Activated CD4-positive, alpha-beta T cell treated with anti-CD3 and anti-CD28 coated beads for 1 hour (primary cell): ENCODE measurements at places on chromosomes 11 and 22.
A peak's percentile ranks its signal among the peaks of the same experiment; 100 is the strongest.

- DNase-seq: no peak
Observed at GRCh38 chr22:35538801-35539321, 1.8 kb upstream of the RASD2 start.

GRCh38 chr11:8019314-8020243, 32.4 kb downstream of the EIF3F start:
- DNase-seq: no peak

DNA sequence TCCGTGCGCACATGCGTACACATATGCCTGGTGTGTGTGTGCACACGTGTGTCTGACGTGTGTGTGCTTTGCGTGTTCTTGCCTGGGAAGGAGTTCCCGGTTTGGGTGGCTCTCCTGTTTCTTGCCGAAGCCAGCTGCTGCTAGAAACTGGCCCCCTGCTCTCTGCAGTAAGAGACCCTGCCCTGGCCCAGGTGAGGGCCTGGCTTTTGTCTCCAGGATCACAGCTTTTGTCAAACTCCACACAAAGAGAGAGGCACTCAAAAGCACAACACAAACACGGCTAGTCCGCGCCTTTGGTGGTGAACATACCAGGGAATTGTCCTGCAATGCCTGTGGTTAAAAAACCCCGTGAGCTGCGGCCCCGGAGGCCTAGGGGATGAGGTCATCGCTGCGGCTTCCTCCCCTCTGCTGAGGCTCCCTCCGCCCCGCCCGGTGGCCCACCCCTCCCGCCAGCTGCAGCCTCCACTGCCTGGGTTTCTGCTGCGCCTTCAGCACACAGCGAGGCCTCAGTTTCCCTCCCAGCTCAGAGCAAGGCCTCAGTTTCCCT, 88.9 kb downstream of the KCNQ1 start:
- no peak for DNase-seq

DNA sequence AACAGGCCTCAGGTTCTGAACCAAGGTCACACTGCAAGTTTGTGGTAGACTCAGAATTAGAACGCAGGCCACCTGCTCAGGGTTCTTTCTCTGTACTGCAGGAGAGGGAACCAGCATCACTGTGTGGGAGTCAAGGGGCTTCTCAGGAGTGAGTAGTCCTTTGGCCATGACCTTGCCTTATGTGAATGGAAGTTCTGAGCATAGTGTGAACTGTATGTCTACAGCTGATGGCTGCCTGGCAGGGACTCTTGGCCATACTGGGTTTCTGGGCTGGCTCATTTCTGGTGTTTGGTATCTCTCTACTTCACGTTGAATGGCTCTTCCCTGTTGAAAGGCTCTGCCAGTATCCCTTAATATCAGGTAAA, 40.1 kb upstream of the TUB start:
- no peak for DNase-seq

- no peak for DNase-seq
Observed at GRCh38 chr11:123308077-123308476, 113.0 kb upstream of the CLMP start.

- no peak for DNase-seq
Observed at GRCh38 chr11:17371614-17372013, 16.8 kb downstream of the KCNJ11 start.

- DNase-seq: peak; percentile 59
Observed at GRCh38 chr11:67504950-67505581, at the start of gene PITPNM1. PITPNM1 (minus strand) TSS chr11:67505363; CDS start chr11:67504180, 1,183 bp downstream.

GRCh38 chr11:71323876-71324526, 71.6 kb upstream of the SHANK2 start:
- no peak for DNase-seq

- no peak for DNase-seq
Observed at GRCh38 chr11:98155696-98156095, 865.1 kb upstream of the CNTN5 start.

- DNase-seq: no peak
Observed at GRCh38 chr22:31618057-31618456, 44.0 kb downstream of the PISD start.

GRCh38 chr22:40746428-40747220, 67.3 kb downstream of the MCHR1 start:
- no peak for DNase-seq

GRCh38 chr11:44952500-44953260, 2.0 kb upstream of the TP53I11 start:
- DNase-seq: no peak

DNA sequence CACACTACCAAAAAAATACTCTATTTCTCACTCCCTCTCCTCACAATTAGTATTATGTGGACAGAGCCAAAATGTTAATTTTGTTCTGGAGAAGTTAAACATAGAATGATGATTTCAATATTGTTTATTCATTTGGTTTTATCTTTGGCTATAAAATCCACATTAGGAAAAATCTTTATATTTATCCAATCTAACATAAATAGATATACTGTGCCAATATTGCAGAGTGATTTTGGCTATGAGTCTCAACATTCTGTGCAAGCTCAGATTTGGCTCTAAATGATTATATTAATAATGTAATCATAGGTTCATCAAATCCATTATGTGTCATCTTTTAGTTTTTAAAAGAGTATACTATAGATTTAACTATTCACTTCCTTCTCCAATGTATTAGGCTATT, 667.5 kb upstream of the CHORDC1 start:
- no peak for DNase-seq

GRCh38 chr11:78727816-78728215, 153.2 kb upstream of the NARS2 start:
- no peak for DNase-seq

DNA sequence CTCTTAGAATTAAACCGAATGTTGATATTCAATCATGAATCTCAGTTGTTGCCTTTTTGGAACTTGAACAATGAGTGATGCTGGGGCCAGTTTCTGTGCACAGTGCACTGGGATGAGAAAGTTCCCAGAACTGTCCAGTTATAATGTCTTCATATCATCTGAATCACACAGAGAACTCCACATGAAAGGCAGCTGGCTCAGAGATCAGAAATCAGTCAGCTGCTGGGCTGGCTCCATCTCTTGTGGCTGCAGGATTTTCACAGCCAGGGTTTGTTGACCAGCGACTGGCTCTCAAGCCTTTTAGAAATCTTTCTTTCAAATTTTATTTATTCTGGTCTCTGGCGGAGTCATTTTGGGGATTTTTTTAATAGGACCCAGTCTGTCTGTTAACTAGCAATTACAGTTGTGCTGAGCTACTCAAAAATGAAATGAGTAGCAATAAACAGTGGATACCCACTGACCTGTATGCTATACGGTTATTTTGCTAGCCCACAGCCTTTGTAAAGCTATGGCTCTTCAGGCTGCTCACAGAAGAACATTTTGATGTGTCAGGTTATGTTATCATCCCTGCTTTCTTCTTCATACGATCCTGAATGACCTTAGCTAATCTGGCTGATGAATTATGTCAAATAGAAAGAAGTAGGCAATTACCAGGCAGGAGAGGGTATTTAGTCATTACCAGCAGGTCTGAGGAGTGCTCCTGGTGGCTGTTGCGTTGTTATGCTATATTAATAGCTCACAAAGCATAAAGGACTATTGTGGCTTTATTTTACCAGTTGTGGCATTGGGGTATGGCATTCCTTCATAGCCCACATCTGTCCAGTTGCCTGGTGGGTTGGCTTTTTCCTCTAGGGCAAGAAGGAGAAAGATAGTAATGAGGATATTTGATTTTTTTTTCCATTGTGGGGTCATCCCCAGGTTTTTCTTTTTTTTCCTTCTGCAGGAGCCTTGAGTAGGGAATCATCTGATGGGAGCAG, 3.6 kb downstream of the FAT3 start:
- no peak for DNase-seq

- no peak for DNase-seq
Observed at GRCh38 chr11:31806186-31806927, 4.8 kb downstream of the PAX6 start.

- peak; percentile 62 for DNase-seq
Observed at GRCh38 chr11:62556108-62556874, 9.7 kb upstream of the AHNAK start.

- no peak for DNase-seq
Observed at GRCh38 chr11:10601837-10602236, 33.4 kb upstream of the LYVE1 start.

DNA sequence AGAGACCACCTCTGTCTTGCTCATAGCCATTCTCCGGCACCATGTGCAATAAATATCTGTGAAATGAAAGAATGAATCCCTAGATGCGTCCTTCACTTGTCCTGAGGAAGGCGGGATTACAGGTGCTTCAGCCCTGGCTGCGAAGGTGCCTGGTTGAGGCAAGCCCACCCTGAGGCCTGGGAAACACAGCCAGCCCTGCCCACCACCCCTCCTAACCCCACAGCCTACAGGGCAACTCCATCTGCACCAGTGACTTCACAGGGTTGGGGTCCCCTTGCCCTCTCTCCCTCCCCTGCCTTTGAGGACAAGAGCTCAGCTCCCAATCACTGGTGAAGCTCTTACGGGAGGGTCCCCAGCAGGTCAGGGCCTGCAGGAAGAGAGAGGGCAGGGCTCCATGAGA, 17.5 kb upstream of the SCGB1A1 start:
- no peak for DNase-seq

GRCh38 chr11:77820565-77821348, at the start of the genes AAMDC and RSF1:
AAMDC (plus strand) TSS chr11:77821144; CDS start chr11:77842497, 21,353 bp downstream.
RSF1 (minus strand) TSS chr11:77820722; CDS start chr11:77820714, 8 bp downstream.
- peak; percentile 93 for DNase-seq

DNA sequence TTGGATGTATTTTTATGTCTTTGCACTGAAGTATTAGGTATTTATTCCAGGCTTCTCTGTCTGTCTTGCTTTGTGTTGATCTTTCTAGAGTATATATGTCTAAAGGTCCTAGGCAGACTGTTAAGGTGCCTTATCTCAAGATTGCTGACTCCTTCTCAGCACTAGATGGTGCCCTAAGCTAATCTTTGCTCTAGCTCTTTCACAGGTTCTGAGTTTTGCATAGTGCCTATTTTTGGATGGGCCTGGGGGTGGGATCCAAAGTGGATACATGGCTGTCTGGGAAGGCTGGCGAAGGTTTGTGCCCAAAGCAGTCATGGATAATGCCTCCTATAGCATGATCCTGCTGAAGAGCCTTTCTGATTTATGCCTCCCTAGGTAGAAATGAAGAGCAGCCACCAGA, 154.9 kb downstream of the TRPC6 start:
- no peak for DNase-seq

DNA sequence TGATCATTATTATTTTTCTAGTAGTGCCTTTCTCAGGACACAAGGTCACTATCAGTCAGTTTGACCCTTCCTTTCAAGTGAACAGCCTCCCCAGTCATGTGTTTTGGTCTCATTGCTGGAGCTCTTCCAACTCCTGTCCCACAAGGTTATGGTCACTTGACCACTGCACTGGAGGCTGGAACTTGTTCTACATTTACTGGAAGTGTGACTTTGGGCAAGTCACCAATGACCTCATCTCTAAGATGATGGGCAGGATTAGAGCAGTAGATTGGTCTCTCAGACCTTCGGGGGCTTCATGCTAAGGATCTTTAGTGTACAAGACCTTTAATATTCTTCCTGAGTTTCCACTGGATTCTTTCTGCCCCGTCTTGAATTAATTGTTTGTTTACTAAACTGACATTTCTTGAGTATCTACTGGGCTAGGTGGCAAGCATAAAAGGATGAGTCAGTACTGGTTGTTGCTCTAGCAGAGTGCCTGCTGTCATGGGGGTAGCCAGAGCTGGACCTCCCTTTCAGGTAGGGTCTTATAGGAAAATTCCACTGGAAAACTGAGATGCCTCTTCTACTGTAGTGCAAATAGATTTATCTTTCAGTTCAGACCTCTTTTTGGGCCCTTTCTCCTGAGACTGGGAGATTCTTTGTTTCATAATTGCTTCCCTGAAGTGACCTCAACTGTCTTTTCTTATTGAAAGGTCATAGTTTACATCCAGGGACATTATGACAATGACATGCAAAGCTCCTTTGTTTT, 106.8 kb downstream of the GRAMD1B start:
- DNase-seq: no peak

GRCh38 chr11:86676010-86676409, 3.6 kb upstream of the ME3 start:
- DNase-seq: no peak

- DNase-seq: no peak
Observed at GRCh38 chr11:28542561-28542960, 434.4 kb downstream of the METTL15 start.

GRCh38 chr11:19577976-19578619, 134.5 kb upstream of the NAV2 start:
- no peak for DNase-seq

- no peak for DNase-seq
Observed at GRCh38 chr11:61370349-61371005, 8.3 kb downstream of the TMEM138 start.

DNA sequence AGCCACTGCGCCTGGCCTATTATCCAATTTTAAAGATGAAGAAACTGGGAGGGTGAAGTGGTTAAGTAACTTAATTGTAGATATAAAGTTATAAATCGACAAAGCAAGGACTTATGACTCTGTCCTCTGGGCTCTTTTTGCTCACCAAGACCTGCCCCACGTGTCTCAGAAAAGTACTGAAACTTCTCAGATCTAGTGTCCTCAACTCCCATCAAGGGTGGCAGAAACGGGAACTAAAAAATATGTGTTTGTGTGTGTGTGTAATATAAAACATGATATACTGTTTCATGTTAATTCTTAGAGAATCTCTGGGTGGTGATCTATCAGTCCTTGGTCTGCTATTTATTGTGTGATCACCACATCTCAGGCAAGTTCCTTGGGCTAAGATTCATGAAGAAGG, 104.9 kb downstream of the GAB2 start:
- no peak for DNase-seq

DNA sequence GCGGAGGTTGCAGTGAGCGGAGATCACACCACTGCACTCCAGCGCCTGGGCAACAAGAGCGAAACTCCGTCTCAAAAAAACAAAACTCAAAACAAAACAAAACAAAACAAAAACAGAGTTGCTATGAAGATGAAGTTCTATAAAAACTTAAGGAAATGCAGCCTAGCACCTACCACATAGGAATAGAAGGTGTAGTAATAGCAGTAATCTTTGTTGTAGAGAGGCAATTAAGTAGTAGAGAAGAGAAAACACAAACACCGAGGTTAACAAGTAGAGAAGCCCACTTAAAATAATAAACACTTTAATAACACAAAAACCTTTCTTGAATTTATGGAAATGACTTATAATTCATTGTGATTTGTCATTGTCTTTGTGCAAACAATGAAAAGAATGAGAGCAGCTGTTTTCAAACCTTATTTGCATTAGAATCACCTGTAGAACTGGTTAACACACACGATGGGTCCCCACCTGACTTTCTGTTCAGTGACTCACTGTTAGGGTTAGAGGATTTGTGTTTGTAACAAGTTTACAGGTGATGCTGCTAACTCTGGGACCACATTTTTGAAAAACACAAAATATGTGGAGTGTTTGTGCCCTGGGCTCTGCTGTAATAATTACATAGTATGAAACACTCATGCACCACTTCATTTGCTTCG, 43.1 kb downstream of the TYR start:
- DNase-seq: no peak

DNA sequence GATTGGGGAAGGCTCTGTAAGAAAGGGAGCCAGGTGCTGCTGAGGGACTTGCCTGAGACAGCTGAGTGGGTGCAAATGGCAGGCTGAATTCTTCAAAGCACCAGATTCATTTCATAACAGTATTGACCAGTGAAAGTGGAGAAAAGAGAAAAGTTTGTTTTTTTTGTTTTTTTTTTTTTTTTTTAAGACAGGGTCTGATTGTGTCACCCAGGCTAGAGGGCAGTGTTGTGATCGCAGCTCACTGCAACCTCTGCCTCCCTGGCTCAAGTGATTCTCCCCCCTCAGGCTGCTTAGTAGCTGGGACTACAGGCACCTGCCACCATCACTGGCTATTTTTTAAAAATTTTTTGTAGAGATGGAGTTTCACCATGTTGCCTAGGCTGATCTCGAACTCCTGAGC, 494.0 kb downstream of the MIAT start:
- DNase-seq: no peak

GRCh38 chr22:40022536-40023240, 27.9 kb downstream of the FAM83F start:
- DNase-seq: no peak

GRCh38 chr11:85809191-85809590, 1.8 kb downstream of the SYTL2 start:
- DNase-seq: no peak
